ENCODE measurements at places on chromosomes 16 and 17.

DNA sequence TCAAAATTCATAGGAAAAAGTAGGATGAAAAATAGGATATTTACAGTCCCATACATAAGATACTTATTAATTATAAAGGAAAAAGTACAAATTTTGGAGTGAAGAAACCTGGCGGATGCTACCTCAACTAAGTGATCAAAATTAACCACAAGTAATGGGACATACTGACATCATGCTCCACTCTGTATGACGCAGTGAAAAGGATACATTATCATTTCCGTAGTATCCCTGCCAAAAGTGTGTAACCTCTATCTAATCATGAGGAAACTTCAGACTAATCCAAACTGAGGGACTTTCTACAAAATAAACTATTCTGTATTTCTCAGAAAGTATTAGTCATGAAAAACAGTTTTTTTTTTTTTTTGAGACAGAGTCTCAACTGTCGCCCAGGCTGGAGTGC is 60.5 kb downstream of the TRIM37 start:
- DNase-seq = no peak

DNA sequence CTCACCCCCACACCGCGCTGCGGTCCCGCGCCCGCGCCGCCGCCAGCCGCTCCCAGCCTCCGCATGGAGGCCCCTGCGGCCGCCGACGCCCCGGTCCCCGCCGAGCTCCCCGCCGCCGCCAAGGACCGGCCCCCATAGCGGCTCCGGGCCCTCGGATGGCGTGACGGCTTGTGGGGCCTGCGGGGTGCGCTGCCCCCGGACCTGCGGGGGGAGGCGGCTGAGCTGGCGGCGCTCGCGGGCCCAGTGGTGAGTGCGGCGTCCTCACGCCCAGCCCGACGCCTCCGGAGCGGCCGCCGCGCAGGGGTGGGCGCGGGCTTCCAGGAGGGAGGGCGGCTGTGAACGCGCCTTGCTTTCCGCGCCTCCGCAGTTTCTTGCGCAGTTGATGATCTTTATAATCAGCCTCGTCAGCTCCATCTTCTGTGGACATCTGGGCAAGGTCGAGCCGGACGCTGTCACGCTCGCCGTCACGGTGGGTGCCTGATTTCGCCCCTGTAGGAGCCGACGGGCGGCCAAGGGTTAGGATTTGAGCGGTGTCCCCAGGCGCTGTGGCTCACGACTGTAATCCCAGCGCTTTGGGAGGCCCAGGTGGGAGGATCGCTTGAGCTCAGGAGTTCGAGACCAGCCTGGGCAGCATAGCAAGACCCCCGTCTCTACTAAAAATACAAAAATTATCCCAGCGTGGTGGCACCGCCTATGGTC is 46.4 kb downstream of the SLC47A1 start:
- no peak for DNase-seq

DNA sequence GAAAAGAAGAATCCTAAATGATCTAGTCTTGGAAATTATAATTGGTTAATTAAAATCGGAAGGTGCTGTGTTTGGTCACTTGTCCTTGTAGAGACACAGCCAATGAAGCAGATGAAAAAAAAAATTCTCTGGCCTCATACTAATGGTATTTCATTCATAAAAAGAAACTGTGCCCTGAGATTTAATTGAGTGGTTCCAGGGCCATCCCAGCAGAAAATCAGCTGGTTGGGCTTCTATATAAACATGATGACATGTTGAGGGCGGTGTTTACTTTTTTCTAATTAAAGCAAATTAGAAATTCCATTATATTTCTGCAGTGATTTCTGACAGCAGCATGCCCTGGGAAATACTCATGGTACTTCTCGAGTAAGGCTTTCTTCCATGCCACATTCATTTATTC is 191.9 kb upstream of the KCNJ16 start:
- DNase-seq = no peak

GRCh38 chr16:23229714-23230113 is 47.2 kb downstream of the SCNN1G start:
- no peak for DNase-seq

GRCh38 chr16:56367764-56368163 is 57.6 kb downstream of the AMFR start:
- DNase-seq = no peak

- DNase-seq = no peak
These were observed 111.8 kb downstream of the ENGASE start for GRCh38 chr17:79186406-79186805.
